ENCODE measurements at places on chromosomes 2 and 18.
A peak's percentile ranks its signal among the peaks of the same experiment; 100 is the strongest.

DNA sequence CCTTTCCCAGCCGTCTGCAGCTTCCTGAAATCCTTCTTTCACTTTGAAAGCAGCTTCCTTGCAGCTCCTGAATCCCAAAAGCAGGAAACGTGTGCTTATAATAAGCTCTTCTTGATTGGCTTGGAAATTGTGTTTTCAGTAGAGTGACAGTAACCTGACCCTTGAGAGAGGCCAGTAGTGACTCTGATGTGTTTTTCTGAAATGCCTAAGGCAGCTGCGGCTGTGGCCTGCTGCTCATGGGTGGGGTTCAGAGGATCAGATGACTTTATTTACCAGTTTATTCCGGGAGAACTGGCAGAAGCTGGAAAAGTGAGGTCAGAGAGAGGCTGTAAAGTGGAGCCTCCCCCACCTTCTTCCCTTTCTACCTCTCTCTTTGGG is 31.9 kb upstream of the RPIA start:
- peak; percentile 90 for DNase-seq

GRCh38 chr2:6788614-6789013 is 77.1 kb downstream of the CMPK2 start:
- no peak for DNase-seq

DNA sequence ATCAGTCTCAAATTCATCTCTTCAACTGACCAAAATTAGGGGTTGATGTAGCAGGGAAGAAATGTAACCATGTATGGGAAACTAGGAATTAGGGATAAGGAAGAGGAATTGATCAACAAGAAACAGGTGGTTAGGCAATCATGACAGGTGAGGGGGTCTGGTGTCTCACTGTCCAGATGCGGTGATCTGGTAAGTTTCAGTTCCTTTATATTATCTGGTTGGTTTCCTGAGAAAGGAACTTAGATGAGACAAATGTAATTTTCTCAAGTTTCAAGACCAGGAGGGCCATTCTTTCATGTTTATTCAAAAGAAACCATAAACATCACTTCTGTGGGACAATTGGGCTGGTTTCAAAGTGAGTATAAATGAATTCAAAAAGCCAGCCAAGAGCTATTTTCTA is 306.2 kb upstream of the KCNJ3 start:
- no peak for DNase-seq

GRCh38 chr2:85353876-85354285 is 447 bp downstream of the RETSAT start:
- no peak for DNase-seq

DNA sequence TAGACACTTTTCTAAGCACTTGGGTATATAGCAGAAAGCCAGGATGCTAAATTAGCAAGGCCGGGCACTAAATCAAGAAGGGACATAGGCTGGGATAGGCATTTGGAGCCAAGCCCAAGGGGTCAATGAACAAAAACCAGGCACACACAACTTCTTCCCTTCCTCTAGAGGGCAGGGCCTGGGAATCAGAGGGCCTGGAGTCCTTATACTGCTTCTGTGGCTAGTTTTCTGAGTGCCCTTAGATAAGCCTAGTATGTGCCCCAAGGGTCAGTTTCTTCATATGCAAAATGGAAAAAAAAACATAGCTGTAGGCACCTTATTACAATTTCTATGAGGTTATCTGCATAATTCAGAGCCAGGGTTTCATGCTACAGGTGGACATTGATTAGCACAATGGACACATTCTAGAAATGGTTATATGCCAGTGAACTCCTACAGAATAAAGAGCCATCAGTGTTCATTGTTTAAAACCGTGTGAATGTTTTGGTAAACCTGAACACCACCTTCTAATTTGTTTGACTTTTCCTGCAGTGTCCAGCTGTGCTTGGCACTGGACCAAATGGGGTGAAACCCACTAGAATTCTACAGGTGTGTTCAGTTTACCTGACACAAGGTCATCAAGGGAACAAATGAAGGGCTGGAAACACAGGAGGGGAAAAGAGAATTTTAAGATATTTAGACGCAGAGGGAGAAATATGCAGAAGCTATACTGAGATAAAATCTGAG is 49.6 kb downstream of the PAX8 start:
- no peak for DNase-seq

DNA sequence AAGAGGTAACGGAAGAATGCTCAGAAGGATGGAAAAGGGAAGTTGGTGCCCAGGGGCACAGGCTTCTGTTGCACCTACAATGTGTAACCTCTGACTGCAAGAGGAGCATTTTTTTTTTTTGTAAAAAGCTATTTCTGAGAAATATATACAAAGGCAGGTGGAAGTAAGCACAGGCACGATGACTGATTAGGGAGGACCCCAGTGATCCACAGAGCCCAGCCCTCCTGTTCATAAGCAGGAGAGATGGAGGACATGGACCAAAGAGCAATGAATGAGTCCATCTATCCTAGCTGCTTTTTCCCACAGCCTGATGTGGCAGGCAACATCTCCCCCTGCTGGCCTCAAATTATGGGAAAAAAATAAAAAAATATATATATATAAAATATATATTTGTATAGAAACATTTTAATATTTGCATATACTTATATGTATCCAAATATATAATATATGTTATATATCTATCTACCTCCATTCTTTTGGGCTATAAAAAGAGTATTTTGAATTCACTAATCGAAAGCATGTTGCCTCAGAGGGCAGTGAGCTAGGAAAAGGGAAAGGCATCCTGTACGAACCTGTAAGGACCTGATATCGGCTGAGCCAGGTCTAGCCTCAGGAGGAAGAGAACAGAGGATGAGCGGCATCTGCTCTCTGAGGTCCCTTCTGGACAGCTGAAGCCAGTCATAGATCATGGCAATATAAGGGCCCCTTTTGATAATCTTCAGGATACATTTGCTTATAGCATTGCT is 166.0 kb upstream of the STK17B start:
- no peak for DNase-seq

GRCh38 chr2:199470361-199470671 is 12.6 kb upstream of the SATB2 start:
- no peak for DNase-seq
